Cerebellar cortex (tissue), 1 donor: ENCODE measurements at places on chromosomes 1 and 21.

DNA sequence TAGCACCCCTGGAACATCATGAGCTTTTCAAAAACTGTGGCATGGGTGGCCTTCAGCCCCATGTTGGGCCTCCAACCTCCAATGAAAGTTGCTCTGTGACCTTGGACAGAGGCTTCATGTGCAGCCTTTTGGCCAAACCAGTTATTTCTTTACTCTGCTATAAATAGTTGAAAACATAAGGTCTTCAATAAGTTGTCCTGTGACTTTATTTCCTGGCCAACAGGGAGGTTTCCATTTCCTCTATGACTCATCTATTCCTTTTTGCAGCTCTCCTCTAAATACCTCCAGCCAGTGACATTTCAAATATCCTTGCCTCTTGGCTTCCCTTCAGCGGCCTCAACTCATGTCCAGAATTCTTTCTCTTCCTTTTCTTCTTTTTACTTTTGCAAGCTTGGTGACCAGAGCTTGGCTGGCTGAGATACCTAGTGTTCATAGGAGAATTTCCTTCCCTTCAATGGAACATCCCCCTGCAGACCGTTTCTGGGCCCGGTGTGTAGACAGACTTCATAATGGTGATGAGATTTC, 22.7 kb upstream of the TRIM67 start:
- DNase-seq = no peak

- no peak for DNase-seq
Measured at GRCh38 chr1:183003203-183003602, 20.0 kb upstream of the LAMC1 start.

GRCh38 chr1:174218983-174219382, 59.7 kb downstream of the RABGAP1L start:
- DNase-seq = no peak

- peak; percentile 83 for DNase-seq
Measured at GRCh38 chr1:11157867-11158266, 31.3 kb upstream of the ANGPTL7 start.

GRCh38 chr1:29453502-29454240, 217.3 kb downstream of the PTPRU start:
- DNase-seq = peak; percentile 39

DNA sequence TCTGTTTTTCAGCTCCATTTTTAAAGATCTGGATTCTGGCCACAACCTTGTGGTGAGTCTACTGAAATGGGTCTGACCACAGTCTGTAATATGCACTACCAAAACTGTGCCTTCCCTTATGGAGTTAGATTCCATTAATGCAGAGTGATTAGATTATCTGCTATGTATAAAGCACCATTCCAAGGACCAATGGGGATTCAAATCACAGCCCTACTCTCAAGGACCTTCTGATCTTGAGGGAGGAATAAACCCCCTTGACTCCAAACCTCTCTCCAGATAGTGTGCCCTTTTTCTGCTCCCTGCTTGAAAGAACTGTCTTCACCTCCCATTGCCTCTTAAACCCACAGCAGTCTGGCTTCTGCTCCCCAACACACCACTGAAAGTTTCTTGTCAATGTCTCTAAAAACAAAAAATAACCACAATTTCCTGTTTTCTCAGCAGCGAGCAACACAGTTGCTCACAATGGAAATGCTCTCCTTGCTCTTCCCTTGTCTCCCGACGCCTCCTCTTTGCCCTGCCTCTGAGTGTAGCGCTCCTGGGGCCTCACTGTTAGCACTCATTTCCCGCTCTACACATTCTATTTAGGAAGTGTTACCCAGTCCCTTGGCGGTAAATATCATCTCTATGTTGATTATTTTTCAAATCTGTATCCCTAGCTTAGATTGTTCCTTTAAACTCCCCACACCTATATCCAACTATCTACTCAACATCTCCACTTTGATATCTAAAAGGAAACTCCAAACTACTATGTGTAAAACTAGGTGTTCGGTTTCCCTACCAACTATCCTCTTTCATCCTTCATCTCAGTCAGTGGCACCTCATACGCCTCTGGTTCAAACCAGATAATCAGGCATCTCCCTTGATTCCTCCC, 13.6 kb downstream of the PCNX2 start:
- DNase-seq = no peak

DNA sequence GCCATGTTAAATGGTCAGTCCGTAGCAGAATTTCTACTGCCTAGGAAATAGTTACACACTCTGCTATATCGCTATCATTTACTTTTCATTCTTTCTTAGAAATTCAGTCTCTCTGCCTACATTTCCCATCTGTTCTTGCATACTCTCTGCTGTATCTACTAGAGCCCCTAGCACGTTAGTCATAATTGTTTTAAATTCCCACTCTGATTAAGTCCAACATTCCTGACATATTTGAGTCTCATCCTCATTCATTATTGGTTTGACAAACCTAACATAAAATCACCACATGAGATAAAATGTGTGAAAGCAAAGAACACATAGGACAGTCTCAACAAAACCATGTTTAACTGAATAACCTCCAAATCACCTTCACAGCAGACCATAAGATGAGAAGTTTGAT, 513.6 kb downstream of the PLPP3 start:
- no peak for DNase-seq

DNA sequence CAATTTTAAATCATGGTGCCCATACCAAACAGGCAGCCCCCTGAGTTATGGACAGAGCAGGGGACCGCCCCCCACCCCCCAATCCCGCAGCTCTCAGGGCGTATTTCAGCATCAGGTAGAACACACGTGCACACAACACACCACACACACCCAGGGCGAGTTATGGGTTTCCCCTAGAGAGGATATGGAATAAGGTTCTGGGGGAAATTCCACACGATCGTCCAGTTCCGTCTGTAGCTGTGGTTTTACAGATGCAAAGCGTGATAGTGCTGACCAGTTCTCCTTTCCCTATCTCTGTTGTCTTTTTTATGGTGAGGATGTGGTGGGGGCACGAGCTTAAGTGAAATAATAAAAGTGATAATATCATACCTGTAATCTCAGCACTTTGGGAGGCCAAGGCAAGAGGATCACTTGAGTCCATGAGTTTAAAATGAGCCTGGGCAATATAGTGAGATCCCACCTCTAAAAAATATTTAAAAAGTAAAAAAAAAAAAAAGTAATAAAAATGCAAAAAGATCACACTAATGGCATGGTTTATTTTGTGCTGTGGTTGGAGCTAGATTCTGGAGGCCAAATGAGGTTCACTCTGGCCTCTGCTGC, 25.1 kb downstream of the C2CD2 start:
- no peak for DNase-seq

GRCh38 chr1:116794804-116795481, 40.7 kb downstream of the CD2 start:
- no peak for DNase-seq

GRCh38 chr1:53344921-53345838, 17.3 kb upstream of the LRP8 start:
- no peak for DNase-seq

DNA sequence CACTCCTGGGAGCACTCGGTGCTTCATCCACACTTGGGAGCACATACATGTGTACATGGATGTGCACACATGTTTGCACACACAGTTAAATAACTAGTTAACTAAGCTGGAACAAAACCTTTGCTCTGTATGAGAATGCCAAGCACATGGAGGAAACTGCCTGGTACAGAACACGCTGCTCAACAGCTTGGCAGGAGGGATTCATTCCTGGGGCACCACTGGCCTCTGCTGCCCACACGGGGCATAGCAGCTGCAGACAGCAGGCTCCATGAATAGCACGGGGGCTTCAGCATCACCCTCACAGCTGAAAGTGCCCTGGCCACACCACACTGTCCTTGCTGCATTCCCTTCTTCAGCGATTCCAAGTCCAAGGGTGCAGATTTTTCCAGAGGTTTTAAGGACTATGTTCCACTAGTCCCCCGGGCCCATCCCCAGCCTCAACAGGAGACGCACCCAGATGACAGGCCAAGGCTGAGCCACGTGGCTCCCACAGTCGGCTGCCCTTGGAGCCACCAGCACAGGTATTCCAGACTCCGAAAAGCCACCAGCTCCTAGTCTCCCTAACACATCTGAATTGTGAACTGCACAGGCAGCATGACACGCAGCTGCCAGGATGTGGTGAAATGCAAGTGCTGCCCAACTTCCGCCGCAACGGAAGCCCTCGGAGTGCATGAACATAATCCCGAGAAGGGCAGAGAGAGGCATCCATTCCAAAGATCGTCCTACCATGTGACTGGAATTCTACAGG, 16.9 kb downstream of the NPHP4 start:
- peak; percentile 26 for DNase-seq

DNA sequence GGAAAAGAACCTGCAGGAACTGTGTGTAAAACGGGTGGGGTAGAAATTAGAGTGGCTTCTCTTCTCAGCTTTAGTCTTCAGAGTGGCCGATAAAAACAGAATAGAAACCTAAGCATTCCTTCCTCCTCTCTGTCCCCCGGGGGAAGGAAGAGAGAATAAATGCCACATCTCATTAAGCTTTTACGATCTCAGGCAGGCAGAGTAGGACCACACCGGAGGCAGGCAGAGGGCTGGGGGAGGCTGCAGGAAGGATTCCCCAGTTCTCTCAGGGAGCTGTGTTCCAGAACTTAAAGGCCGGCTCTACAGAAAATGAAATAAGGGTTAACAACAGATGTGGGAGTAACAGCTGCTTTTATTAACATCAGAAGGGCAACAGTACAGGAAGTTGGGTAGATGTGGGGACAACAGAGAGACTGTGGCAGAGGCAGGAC, 24.5 kb upstream of the MEF2D start:
- no peak for DNase-seq

DNA sequence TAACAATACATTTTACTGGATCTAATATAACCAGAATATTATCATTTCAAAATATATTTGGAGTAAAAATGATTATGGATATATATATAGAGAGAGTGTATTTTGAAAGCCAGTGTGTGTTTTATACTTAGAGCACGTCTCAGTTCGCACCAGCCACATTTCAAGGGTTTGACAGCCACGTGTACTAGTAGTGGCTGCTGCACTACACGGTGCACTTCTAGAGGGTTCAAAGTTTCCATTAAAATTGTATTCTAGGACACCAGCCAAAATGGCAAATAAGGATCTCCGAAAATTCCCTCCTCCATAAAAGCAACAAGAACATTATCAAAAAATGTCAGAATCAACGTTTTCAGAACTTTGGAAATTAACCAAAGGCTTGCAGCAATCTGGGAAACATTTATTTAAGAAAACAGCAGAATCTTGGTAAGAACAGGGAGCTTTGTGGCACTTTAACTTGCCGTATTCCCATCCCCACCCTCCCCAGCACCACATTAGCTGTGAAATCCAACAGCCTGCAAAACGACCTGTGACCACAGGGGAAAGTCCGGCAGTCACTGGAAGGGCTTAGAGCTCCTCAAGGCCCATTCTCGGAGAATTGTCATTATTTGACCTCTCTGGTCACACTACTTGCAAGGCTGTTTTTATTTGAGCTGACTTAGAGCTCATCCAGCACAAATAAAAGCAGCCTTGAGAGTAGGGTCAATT, 33.5 kb upstream of the MRPS6 start:
- DNase-seq = no peak

- DNase-seq = no peak
Measured at GRCh38 chr1:247165674-247166073, 6.1 kb downstream of the ZNF124 start.

DNA sequence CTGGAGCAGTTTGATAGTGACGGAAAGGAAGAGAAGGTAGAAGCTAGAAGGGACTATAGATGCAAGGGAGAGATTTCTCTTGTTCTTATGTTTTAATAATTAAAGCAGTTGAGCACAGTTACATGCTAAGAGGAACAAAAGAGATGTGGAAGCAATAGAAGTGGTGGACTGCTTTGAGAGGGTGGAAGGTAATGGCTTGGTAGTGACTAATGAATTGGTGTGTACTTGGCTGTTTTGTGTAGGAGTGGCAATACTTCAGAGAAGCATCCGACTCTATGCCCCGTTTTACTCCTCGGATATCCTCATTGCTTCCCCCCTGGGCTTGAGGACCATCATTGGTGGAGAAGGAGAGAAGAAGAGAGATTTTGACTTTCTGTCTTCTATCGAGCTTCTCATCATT, 12.8 kb downstream of the UTP25 start:
- no peak for DNase-seq

GRCh38 chr1:99965646-99966375, 4.0 kb upstream of the SLC35A3 start:
- DNase-seq = no peak

GRCh38 chr1:1510912-1511532, 940 bp upstream of the ATAD3A start:
- peak; percentile 20 for DNase-seq

DNA sequence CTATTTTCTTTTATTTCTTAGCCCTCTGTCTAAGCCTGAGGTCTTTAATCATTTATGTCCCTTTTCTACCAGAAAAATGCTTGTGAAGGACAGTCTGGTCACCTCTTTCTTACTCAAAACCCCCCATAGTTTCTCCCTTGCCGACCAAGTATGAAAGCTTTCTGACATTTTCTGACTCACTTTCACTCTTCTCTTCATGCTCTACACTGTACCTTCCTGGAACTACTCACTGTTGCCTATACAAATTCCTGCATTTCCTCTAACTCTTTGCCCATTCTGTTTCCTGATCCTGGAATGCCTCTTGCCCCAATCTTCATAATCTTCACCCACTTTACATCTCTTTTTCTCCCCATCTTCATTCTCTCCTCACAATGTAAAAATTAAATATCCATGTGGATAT, 380.0 kb downstream of the HHIPL2 start:
- DNase-seq = no peak

GRCh38 chr1:233679591-233680373, 65.9 kb downstream of the KCNK1 start:
- DNase-seq = no peak

DNA sequence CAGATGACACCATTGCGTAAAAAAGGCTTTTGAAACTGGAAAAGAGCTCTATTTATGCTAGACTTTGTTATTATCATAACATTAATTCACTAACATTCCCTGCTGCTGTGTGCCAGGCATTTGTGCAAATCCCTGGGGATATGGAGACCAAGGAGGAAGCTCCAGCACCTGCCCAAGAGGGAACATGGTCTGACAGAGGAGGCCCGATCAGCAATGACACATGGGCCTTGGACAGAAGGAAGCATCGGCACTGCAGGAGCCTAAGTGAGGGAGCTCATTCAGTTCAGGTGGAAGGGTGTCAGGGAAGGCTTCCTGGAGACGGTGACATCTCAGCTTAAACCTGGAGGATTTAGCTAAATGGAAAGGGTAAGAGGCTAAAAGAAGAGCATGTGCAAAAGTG, 13.9 kb downstream of the CAMK2N1 start:
- no peak for DNase-seq

- no peak for DNase-seq
Measured at GRCh38 chr1:55735106-55735505, 519.9 kb upstream of the USP24 start.

DNA sequence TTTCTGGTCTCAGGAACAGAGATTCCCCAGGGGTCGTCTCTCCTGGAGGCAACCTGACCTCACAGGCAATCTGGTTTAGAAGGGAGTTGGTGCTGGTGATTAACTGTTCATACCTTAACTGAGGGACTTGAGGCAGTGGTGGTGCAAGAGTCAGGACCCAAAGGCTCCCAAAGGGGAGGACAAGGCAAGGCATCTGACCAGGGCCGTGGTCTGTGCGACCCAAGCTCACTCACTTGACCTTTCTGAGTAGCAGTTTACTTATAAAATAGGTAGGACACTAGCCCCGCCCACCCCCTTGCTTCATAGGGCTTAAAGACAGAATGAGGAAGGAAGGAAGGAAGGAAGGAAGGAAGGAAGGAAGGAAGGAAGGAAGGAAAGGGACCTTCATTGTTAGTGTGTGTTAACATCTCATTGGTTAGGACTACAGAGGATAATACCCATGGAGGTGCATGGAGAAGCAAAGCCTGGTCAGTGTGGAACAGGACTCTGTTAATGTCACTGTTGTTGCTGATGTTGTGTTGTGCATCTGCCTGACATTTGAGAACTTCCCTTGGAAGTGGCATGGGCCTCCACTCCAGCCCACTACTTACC, 4.6 kb upstream of the KCNA2 start:
- DNase-seq = no peak
